Heart right ventricle (tissue), 16 donors: ENCODE measurements at places on chromosomes 6 and 20. TPM values are rescaled to one million over a fixed set of nuclear protein-coding genes. Genes with fewer than 3 reads are reported as not detected.

FERMT1 gene
- total RNA-seq = 1.4 TPM

ME1 gene
- 15.2 TPM for total RNA-seq

MEP1A gene
- total RNA-seq = not detected

BMP6 gene
- 2.7 TPM for total RNA-seq

TNFRSF6B gene
- 1.5 TPM for total RNA-seq

AGPAT4 gene
- 3.0 TPM for total RNA-seq

FRS3 gene
- total RNA-seq = 8.7 TPM

- no peak for DNase-seq
These were observed 381.9 kb downstream of the THBS2 start for GRCh38 chr6:168871642-168872315.

GRCh38 chr6:2110504-2110903, 134.9 kb downstream of the GMDS start:
- DNase-seq = no peak

GRCh38 chr20:58467572-58468527, 47.3 kb downstream of the APCDD1L start:
- DNase-seq = no peak

GRCh38 chr20:44485078-44485829, 9.6 kb downstream of the TTPAL start:
- no peak for DNase-seq

- no peak for DNase-seq
These were observed 35.9 kb downstream of the MOXD1 start for GRCh38 chr6:132365281-132365907.

DNA sequence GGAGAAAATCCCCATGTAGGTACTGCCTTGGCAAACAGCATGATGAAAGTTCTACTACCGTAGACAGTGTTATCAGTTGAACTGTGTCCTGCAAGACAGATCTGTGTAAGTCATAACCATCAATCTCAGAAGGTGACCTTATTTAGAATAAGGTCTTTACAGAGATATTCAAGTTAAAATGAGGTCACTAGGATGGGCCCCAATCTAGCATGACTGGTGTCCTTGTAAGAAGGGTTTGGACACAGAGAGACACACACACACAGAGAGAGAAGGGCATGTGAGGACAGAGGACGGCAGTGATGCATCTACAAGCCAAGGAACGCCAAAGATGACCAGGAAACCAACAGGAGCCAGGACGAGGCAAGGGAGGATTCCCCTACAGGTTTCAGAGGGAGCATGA, 8.8 kb downstream of the TXNDC5 start:
- no peak for DNase-seq

GRCh38 chr6:131068165-131068564, 5.1 kb upstream of the EPB41L2 start:
- no peak for DNase-seq

- DNase-seq = peak; percentile 60
These were observed 3.1 kb upstream of the CABLES2 start for GRCh38 chr20:62409931-62410745.

DNA sequence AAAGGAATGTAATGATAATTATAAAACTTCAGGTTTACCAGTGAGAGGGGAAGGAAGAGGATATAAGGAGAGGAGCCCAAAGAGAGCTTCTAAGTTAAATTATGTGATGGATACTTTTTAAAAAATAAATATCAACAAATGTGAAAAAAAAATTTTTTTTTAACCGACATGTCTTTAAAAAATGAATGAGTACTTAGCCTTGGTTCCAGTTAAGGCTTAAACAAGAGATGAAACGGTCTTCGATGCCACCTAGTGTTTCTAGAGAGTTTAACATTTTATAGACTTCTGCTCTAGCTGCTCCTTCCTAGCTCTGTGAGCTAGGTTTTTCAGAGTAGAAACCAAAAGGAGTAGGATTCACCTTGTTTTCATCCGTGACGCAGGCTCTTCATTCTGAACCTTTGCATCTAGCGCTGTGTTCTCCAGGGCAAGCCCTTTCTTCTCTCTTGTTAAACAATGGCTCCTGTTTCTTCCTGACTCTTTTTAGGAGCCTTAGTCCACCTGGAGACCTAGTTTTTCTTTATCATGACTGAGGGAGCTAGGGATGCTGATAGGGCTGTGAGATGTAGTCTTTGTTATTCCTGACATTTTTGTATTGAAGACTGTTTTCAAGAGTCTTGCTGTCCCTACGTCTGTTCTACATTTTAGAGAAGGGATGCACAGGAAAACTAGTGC, 42.4 kb upstream of the GNRH2 start:
- DNase-seq = no peak

GRCh38 chr6:79833264-79833963, 113.9 kb downstream of the ELOVL4 start:
- DNase-seq = no peak

GRCh38 chr6:83467620-83468036, 36.8 kb upstream of the ME1 start:
- DNase-seq = peak; percentile 29

- no peak for DNase-seq
These were observed 298.5 kb upstream of the TBX18 start for GRCh38 chr6:85062884-85063283.

GRCh38 chr6:16637635-16638034, 123.6 kb downstream of the ATXN1 start:
- DNase-seq = no peak
